ENCODE measurements at places on chromosomes 4 and X. TPM values are rescaled to one million over a fixed set of nuclear protein-coding genes. Genes with fewer than 3 reads are reported as not detected.

Gene HMX1
- polyA plus RNA-seq: not detected

DNA sequence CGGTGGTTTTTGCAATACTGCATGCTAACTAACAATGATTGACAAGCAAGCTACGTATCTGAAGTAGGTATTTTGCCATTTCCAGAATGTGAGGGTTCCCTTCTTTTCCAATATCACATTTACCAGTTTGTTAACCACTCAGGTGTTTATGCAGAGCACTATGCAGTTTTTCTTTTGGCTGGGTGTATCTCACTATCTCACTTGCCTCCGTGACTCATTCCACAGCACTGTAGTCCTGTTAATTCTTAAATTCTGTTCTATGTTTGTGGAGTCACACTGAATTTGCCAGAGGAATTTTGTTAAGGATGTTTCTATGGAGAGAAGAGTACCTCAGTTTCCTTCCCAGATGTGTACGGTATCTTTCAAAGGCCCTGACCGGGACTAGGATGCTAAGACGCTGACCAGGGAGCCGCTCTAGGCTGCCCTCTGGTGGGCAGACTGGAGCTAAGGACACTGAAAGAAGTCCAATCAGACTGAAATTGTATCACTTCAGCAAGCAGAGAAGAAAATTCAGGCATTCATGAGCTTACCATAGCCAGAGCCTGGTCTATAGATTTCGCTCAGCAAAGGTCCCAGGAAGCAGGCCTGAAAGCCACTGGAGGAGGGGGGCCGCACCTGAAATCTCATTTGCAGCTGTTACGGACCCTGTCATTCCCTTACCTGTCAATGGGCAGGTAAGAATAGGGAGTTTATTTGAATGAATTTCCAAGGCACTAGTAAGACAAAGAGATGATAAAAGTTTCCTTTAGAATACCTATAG lies 388.4 kb upstream of the SPOCK3 start:
- DNase-seq: peak; percentile 62

GRCh38 chr4:120694973-120695372 lies 227.6 kb downstream of the PRDM5 start:
- DNase-seq: no peak

- DNase-seq: no peak
These were observed 78.5 kb downstream of the APBB2 start for GRCh38 chr4:41135801-41136200.

GRCh38 chrX:16138108-16138427 lies 14.7 kb downstream of the GRPR start:
- DNase-seq: no peak

GRCh38 chrX:133325422-133325821 lies 89.9 kb downstream of the GPC4 start:
- no peak for DNase-seq

GRCh38 chr4:89373394-89373793 lies 65.8 kb upstream of the GPRIN3 start:
- no peak for DNase-seq

Gene L1CAM
- 0.45 TPM for polyA plus RNA-seq

GRCh38 chr4:171880136-171880535 lies 66.9 kb downstream of the GALNTL6 start:
- no peak for DNase-seq

GRCh38 chr4:123936621-123937043 lies 540.0 kb downstream of the SPRY1 start:
- DNase-seq: no peak
